ENCODE measurements at places on chromosomes 6 and 20.

DNA sequence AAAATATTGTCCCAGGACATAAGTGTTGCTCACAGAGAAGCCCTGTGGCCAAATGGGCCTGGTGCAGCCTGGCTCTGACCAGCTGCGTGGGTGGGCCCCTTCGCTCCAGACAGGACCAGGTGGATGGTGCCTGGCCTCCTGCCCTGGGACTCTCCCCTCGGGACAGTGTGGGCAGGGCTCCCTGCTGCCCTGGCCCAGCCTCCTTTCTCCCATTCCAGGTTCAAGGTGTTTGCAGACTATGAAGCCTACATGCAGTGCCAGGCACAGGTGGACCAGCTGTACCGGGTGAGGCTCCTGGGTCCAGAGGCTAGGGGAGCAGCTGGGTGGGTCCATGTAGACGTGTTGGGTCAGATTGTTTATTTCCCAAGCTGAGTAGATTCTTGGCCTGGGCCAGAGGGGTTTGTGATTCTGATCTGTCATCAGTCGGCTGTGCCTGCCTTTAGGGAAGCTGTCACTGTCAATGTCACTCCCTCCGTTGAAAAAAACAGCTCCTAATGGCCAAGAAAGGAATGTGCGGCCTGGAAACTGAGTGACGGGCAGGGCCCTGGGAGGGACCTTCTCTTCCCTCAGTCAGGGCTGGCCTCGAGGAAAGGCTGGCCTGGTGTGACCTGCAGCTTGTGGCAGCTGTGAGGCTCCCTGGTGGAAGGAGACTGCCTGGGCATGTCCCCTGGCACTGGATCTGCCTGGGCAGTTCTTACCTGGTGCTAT lies 47.7 kb downstream of the PYGB start:
- DNase-seq = no peak

GRCh38 chr6:24655215-24655614 lies 9.2 kb upstream of the KIAA0319 start:
- no peak for DNase-seq

GRCh38 chr6:42653851-42654250 lies 68.5 kb downstream of the PRPH2 start:
- no peak for DNase-seq

DNA sequence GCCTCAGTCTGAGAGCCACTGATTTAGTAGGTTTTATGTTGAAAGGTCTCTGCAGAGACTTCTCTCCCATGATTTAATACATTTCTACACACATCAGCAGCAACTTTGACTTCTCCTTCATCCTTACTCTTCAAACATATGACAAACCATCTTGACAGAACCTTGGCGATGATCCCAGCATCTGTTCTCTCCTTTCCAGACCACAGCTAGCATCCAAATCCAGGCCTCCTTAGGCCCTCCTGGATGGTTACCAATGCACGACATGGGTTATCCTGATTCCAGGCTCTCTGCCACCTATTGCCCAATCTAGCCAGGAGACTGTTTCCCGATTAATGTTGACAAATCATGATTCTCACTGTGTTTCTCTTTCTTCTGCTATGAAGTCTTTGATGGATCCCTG lies 16.8 kb downstream of the LAMA4 start:
- DNase-seq = no peak

DNA sequence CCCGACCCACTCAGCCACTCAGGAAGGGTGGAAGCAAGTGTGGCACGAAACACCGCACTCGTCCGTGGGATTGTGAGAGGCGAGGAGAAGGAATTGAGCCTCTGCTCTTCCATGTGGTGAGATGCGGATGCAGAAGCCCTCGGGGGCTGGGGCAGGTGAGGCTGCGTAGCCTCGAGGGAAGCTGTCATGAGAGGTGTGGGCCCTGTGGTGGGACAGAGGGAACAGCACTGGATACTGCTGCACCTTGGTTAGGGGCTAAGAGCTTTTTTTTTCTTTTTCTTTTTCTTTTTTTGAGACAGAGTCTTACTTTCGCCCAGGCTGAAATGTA lies 86.5 kb downstream of the PTPN1 start:
- no peak for DNase-seq

All from T1000 (cell line).